LNCaP clone FGC (cell line): ENCODE measurements at places on chromosomes 1 and 21.

- no peak for DNase-seq
Measured at GRCh38 chr1:154912755-154913154, 23.8 kb downstream of the PMVK start.

DNA sequence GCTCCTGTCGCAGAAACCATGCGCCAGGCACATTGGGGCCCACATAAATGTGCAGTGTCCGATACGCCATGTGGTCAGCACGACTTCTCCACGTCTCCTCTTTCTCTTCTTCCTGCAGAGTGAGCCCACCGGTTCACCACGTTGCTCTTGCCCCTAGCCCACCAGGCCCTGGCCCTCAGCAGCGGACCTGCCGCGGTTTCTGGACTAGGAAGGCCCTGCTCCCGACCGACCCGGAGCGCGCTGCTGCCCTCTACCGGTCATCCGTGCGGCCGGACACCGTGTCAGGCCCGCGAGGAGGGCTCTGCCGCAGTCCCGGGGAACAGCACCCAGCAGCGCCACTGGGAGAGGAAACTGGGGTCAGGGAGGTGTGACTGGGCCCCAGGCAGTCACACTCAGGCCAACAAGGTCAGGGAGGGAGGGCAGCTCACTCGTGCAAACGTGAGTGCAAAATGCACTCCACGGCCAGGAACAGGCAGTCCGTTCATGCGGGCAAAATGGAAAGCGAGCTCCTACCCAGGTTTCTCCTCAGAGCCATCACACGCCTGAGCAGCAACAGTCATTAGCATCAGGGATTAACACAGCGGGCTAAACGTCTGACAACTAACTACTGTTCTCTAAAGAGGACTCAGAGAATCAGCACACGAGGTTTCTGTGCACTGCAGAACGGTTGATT lies 13.7 kb downstream of the TLR5 start:
- DNase-seq: no peak

DNA sequence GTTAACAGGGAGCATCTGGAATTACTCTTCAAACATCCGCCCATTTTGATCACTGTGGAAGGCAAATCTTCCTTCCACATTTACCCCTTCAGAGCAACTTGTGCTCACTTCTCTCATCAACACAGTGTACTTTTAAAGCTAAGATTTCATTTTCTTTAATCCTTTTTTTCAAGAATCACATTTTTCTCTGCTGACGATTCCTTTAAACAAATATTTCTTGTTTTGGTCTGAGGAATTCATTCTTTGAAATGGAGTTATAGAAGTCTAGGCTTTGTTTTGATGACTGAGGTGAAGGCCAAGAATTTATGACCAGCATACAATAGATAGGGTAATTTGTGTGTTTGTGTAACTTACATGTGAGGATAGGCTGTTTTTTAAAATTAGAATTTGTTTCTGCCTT lies 25.6 kb downstream of the LRRC42 start:
- no peak for DNase-seq

- DNase-seq: no peak
Measured at GRCh38 chr1:21220815-21221214, 44.1 kb upstream of the EIF4G3 start.

- no peak for DNase-seq
Measured at GRCh38 chr21:16262091-16262490, 532.3 kb downstream of the USP25 start.

DNA sequence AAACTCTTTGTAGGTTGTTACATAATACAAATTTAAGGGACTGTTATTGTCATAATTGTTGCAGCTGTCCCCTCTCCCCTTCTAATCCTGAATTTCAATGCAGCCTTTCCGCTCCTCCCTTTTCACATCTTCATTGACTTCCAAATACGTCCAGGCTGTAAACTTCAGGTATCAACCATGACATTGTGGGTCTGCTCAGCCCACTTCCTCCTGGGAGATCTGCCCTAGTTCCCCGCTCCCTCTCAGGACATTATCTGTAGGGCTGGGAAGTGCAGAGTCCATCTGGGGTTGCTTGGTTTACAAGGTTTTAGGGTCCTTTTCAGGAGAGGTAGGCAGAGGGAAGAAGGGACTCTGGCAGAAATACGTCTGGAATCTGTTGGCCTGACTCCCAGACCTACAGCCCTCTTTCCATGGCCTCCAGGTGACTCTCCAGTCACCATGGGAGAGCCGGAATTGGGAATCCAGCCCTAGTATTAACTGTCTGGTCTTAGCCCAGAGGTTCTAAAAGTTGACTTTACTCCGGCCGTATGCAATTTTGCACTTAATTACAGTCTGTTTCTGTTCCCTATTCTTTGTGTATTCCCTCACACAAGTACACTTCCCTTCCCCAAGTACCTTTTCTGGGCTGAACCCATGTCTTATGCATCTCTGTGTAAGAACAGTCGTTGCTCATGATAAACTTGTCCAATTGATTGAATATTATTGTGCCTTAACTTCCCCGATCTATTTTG lies 4.7 kb upstream of the DENND2D start:
- no peak for DNase-seq

DNA sequence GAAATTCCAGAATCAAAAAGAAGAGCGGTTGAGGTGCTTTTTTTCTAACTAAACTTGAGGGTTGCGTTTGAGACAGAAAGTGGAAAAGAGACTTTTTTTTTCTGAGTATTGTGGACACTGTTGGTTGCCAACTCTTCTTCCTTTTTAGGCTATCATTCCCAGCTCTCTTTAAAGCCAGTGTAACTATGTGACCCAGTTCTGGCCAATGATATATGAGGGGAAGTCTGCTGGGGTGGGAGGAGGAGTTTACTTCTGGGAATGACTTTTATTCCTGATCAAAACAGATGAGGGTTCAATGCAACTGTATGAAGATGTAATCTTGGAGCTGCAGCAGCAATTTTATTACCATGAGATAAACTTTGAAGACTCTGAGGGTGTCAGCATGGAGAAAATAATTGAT lies 17.3 kb upstream of the NMNAT2 start:
- no peak for DNase-seq

GRCh38 chr1:3714284-3714741 lies 37.9 kb upstream of the CCDC27 start:
- DNase-seq: no peak

- no peak for DNase-seq
Measured at GRCh38 chr1:91402023-91402422, 2.6 kb downstream of the HFM1 start.

GRCh38 chr1:60213253-60213652 lies 139.7 kb upstream of the C1orf87 start:
- DNase-seq: no peak

GRCh38 chr1:165686121-165686970 lies 12.0 kb downstream of the ALDH9A1 start:
- no peak for DNase-seq

GRCh38 chr1:10451287-10451686 lies 1.5 kb downstream of the CORT start:
- DNase-seq: no peak

GRCh38 chr21:35309316-35309715 lies 260.2 kb upstream of the RUNX1 start:
- no peak for DNase-seq

- DNase-seq: no peak
Measured at GRCh38 chr1:33341190-33341589, 20.3 kb upstream of the A3GALT2 start.

GRCh38 chr1:26556111-26556510 lies 26.6 kb downstream of the RPS6KA1 start:
- no peak for DNase-seq

GRCh38 chr1:214362188-214362882 lies 81.4 kb downstream of the SMYD2 start:
- DNase-seq: no peak

DNA sequence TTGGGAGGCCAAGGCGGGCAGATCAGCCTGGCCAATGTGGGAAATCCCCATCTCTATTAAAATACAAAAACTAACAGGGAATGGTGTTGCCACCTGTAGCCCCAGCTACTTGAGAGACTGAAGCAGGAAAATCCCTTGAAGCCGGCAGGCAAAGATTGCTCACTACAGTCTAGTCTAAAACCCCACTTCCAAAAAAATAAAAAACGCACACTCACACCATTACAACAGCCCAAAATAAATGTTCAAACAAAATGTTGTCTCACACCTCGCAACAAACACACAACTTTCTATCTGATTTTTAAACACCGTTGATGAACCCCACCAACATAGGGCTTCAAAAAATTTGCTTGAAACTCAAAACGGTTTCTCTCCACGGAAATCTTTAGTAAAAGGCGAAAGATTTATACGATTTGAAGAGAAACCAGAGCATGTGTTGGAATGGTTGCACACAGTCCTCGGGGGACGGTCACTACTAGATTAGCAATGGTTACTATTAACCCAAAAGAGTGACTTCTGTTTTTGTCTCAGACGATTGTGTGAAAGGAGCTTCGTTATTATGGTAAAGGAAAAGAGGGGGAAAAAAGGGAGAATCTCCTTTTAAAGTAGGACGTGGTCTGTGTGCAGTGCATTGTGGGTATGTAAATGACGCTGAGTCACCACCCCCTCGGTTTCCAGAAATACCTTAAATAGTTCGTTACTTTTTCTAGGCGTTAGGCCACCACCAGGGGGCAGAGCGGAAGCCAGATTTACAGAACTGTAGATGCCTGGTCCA lies at the start of gene RNU5D-1:
TSS of gene RNU5D-1 (minus strand) at position 430 of the 772 bp plus-strand sequence.
- peak; percentile 94 for DNase-seq

GRCh38 chr1:6785728-6786505 lies 663 bp downstream of the CAMTA1 start:
- DNase-seq: no peak

GRCh38 chr1:21663951-21664805 lies 5.0 kb downstream of the RAP1GAP start:
- no peak for DNase-seq

GRCh38 chr1:10616696-10617095 lies 141.9 kb downstream of the PEX14 start:
- no peak for DNase-seq

DNA sequence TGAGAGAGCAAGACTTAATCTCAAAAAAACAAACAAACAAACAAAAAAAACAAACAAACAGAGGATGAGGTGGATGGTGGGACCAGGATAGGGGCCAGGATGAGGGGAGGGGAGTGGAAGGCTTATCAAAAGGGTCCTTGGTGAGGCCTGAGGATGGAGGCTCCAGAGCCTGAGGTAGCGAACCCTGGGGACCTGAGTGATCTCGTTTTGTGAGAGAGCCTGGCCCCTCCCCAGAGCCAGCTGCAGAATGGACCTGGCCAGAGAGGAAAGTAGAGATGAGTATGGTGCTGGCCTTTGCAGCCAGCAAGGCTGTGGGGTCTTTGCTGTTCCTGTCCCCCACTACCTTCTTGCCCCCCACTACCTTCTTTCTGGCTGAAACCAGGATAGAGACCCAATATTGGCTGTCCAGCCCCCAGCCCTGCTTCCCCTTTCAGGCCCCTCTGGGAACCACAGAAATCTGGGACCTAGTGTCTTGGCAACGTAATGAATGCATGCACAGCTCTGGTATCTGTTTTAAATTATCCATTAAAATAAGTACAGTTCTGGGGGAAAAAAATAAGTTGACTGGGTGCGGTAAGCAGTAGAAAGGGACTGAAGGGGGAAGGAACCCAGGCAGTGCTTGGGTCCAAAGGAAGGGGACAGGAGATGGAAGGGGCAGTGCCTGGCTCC lies 1.1 kb upstream of the LMNA start:
- no peak for DNase-seq

DNA sequence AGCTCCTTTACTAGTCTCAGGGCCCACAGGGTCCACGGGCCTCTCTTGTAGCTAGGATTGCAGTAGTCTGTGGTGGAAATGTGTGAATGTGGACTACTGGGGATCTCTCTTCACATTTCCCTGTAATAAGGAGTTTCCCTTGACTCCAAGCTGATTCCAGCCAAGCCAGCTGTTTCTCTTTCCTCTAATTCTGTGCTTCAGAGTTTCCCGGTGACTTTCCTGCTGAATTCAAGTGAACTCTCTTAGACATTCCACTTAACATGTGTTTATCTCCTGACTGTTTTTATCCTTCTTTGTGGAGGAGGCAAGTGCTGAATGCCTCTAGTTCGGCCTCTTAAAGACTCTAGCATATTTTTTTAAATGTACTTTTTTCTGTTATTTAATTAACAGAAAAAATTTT lies 354.0 kb upstream of the RGS18 start:
- no peak for DNase-seq

DNA sequence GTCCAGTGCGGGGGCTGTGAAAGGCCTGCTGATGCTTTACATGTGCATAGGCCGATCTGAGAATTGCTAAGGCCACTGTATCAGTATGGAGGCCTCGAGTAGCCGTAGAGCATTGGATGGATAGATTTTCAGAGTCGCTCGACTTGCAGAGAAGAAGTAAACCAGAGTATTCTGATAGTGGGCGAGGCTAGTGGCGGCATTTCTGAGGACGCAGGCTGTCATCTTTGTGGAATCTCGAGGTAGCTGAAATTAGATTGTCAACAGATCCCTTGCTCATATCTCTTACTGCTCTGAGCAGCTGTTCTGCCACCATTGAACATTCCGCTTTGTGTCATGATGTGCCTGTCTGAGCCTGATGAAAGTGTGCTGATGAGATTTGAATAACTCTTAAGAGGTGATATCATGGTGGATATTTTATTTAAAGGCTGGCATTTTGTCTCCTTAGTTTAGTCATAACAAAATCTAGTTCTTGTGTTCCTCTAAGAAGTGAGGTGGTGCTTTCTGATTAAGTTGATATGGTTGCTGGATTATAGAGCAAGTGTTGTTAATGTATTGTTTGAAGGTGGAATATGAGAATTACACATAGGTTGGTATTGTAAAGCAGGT lies 1.5 kb downstream of the KIF1B start:
- DNase-seq: no peak

DNA sequence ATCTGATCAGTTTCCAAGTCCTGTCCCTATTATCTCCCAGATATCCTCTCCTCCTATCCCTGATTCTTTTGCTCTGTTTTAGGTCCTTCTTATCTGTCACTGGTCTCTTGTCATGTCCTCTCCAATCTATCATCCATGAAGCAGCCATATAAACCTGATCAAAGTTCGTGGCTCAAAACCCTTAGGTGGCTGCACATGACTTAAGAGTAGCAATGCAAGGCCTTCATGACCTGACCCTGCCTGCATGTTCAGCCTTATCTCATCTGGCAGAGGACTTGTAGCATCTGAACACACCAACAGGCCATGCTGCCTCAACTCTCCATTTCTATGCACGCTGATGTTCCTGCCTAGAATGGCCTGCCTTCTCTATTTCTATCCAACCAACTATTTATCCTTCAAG lies 65.2 kb downstream of the NOS1AP start:
- DNase-seq: no peak

- no peak for DNase-seq
Measured at GRCh38 chr21:18049461-18049860, 195.2 kb upstream of the CHODL start.

DNA sequence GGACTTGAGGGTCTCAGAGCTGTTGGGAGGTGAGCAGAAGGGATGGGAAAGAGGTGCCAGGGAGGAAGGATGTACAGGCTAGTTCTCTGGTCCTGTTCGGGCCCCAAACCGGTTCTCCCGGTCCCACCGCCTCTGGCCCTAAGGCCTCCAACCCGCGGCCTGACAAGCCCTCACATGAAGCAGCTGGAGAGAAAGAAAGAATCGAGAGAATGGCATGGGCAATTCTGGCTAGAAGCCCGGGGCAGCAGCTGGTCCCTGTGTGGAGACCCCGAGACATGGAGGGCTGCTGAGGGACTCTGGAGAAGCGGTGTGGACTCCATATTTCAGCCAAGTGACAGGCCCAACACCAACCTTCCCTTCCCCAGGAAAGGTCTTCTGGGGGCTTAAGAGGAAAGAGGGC lies 730 bp downstream of the CDC42SE1 start:
- DNase-seq: peak; percentile 79

- DNase-seq: no peak
Measured at GRCh38 chr1:199292896-199293295, 654.1 kb downstream of the PTPRC start.
